ENCODE measurements at places on chromosomes 5 and 9. TPM values are rescaled to one million over a fixed set of nuclear protein-coding genes. Genes with fewer than 3 reads are reported as not detected.

DNA sequence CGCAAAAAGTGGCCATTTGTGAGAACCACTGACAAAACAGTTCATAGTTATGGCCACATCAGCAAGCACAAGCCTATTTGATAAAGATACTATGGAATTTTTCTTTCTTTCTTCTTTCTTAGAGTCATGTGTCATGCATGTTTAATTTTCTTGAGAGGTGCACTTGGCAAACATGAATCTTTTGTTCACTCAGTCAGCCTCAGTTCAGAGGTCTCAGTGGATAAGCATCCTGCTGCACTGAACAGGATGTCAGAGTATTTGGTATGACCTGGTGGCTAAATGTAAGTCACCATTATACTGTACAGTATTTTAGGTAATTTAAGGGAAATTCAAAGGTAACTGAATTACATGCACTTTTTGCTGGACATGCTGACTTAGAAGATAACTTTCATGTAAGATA lies 5.4 kb downstream of the NNT start:
- H3K27me3 ChIP-seq, result no peaks in the 10 kb centered on the region
- H3K36me3 ChIP-seq, result peaks cover 19% of the 10 kb centered on the region
- H3K27ac ChIP-seq, result no peak overlapping the region
- H3K4me1 ChIP-seq, result no peaks in the 10 kb centered on the region
- H3K4me3 ChIP-seq, result no peak overlapping the region

DNA sequence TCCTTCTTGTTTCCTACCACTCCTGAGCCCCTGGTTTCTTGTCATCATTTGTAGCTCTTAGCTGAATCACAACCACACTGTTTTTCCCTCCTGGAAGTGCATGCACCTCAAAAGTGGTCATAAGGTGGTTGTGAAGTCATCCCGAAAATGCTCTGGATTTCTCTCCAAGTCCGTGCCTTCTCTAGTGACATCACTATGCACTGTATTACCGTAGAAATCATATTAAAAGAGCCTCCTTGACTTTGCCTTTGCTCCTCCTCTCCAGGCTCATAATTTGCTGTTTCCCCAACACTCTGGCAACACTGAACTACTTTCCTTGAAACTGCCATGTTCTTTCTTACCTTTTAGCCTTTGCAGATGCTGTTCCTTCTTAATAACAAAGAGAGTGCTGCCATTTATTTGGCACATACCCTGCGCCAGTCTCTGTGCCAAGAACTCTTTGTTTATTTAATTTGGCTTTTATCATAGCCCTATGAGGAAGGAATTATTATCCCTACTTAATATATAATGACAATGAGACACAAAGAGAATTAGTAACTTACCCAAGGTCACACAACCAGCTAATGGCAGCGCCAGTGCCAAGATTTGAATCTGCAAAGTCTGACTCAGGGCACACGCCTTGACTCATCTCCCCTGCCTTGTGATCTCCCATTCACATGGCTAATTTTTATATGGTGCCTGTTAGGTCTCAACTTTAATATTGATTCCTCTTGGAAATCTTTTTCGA lies 115.4 kb downstream of the KIF4B start:
- H3K36me3 ChIP-seq, result no peaks in the 10 kb centered on the region
- no peak overlapping the region for H3K27ac ChIP-seq
- H3K27me3 ChIP-seq, result no peaks in the 10 kb centered on the region
- H3K4me3 ChIP-seq, result no peak overlapping the region
- no peak for DNase-seq

- peak within 1 kb of the TSS; percentile 71 for H3K4me3 ChIP-seq
- DNase-seq, result peak; percentile 91
- peaks cover 6% of the 10 kb centered on the region for H3K27me3 ChIP-seq
- no peak within 1 kb of the TSS for H3K27ac ChIP-seq
- H3K36me3 ChIP-seq, result no peaks in the 10 kb centered on the region
- no peaks in the 10 kb centered on the region for H3K4me1 ChIP-seq
Observed at GRCh38 chr9:137046088-137046787, at the start of gene NPDC1. NPDC1 (minus strand) TSS chr9:137046177; CDS start chr9:137045989, 188 bp downstream.

- no peaks in the 10 kb centered on the region for H3K36me3 ChIP-seq
- no peaks in the 10 kb centered on the region for H3K27me3 ChIP-seq
- DNase-seq, result no peak
- H3K27ac ChIP-seq, result no peak overlapping the region
Observed at GRCh38 chr5:137240285-137240684, 258.8 kb downstream of the SPOCK1 start.

DNA sequence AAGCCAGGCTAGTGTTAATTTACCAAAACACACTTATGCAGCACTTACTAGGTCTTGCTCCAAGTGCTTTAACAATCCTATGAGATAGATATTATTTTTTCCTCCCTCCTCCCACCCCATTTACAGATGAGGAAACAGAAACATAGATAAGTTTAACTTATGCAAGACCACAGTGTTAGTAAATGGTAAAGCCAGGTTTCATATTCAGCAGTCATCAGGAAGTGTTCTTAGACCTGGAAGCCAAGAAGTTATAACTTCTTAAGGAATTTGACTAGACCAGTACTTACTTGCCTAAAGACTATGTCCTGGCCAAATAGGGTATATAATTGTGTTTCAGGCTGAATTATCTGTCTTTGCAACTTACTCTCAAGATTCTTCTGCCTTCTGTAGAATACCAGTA lies 15.9 kb downstream of the ABHD17B start:
- no peak for DNase-seq
- H3K27ac ChIP-seq, result no peak overlapping the region
- H3K36me3 ChIP-seq, result peaks cover 10% of the 10 kb centered on the region
- no peak overlapping the region for H3K4me3 ChIP-seq
- no peaks in the 10 kb centered on the region for H3K27me3 ChIP-seq
- H3K4me1 ChIP-seq, result no peaks in the 10 kb centered on the region

- DNase-seq, result no peak
- peaks cover 71% of the 10 kb centered on the region for H3K36me3 ChIP-seq
- no peak overlapping the region for H3K27ac ChIP-seq
- H3K4me3 ChIP-seq, result no peak overlapping the region
Observed at GRCh38 chr9:106930477-106930876, 67.5 kb downstream of the ZNF462 start.

DNA sequence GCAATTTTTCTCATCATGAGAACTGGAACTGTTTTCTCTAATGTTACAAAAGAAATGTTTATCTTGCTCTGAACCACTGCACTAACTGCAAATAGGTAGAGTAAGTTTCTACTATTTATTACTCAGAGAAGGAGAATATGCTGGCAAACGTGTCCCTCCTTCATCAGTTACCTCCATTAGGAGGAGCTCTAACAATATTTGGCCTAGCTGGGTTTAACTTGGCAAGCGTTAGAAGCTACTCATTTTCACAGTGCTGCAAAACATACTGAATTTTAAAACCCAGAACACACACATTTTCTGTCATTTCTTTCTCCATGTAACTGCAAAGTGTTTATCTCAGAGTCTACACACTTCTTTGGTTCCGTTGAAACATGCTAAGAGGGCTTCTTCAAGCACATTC lies 101.0 kb upstream of the GABRG2 start:
- no peaks in the 10 kb centered on the region for H3K27me3 ChIP-seq
- H3K4me1 ChIP-seq, result no peaks in the 10 kb centered on the region
- no peak for DNase-seq

DNA sequence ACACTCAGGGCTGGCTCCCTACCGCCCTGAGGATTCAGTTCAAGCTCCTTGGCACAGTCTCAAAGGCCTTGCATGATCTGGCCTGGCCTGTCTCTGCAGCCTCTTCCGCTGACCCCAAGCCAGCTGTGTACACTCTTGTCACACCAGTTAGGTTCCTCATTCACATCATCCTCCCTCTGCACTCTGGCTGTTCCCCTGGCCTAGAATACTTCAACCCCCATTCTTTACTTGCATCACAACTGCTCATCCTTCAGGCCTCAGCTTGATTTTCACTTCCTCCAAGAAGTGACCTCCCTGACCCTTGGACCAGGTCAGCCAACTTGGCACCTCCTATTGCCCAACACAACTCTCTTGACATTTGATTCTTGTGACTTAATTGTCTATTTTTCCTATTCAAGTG lies 18.9 kb upstream of the PFDN1 start:
- H3K27me3 ChIP-seq, result no peaks in the 10 kb centered on the region
- no peak overlapping the region for H3K27ac ChIP-seq
- no peaks in the 10 kb centered on the region for H3K36me3 ChIP-seq
- no peak for DNase-seq

DNA sequence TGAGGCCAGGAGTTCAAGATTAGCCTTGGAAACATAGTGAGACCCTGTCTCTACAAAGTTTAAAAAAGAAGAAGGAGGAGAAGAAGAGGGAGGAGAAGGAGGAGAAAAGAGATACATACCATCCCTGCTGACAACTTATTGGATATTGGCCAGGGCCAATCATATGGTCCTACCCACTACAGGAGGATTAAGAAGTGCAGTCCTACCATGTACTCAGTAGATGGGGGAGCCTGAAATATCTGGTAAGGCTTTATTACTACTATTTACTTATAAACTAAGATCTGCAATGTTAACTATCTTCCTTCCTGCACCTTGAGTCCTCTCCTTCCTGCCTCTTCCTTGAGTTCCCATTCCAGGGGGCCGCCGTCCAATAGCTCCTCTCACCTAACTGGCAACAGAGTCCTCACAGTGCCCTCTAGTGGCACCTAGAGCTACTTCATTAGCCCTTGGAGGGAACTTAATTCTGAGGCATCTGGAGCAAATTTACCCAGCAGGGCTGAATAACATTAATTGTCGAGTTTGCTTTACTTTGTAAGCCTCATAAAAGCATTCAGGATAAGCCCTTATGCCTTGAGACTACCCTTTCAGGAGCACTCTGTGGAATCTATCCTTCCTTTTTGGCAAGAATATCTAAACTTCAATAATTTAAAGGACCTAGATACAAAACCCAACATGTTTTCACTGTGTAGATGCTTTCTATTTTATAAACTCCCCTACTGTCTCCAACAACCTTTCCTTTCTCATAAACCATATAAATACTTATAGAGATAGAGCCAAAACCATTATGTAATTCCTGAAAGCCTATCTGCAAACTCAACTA lies 39.1 kb upstream of the RANBP6 start:
- no peak overlapping the region for H3K27ac ChIP-seq
- H3K27me3 ChIP-seq, result no peaks in the 10 kb centered on the region
- no peaks in the 10 kb centered on the region for H3K36me3 ChIP-seq
- DNase-seq, result peak; percentile 82
- peaks cover 2% of the 10 kb centered on the region for H3K4me1 ChIP-seq

GRCh38 chr9:68458918-68459317 lies 81.8 kb downstream of the TMEM252 start:
- H3K36me3 ChIP-seq, result no peaks in the 10 kb centered on the region
- H3K27ac ChIP-seq, result no peak overlapping the region
- no peaks in the 10 kb centered on the region for H3K27me3 ChIP-seq
- H3K4me3 ChIP-seq, result no peak overlapping the region

- H3K27me3 ChIP-seq, result no peaks in the 10 kb centered on the region
- H3K4me3 ChIP-seq, result no peak overlapping the region
- H3K27ac ChIP-seq, result no peak overlapping the region
- DNase-seq, result no peak
Observed at GRCh38 chr5:89351975-89352374, 469.0 kb upstream of the MEF2C start.

GRCh38 chr5:120630550-120630949 lies 166.4 kb downstream of the PRR16 start:
- H3K27ac ChIP-seq, result no peak overlapping the region
- H3K27me3 ChIP-seq, result no peaks in the 10 kb centered on the region
- no peaks in the 10 kb centered on the region for H3K36me3 ChIP-seq
- no peak for DNase-seq

DNA sequence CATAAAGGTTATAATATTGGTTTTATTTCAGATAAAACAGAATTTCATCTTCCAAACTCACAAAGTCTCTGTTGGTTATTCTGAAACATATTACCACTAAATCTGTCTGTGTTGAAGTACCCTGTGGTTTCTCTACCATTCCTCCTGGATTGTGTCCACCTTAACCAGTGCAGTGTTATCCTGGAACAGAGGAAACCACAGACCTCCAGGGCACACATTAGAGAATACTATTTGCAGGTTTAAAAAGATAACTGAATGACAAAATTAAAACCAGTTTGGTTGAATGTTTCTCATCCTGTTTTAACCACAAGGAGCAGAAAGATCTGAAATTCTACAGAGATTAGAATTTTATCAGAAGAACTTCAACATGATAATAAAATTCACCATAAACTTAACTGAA lies 251.8 kb downstream of the CWC27 start:
- H3K4me1 ChIP-seq, result no peaks in the 10 kb centered on the region
- no peak overlapping the region for H3K27ac ChIP-seq
- H3K36me3 ChIP-seq, result no peaks in the 10 kb centered on the region
- H3K4me3 ChIP-seq, result no peak overlapping the region
- DNase-seq, result no peak

- no peak overlapping the region for H3K4me3 ChIP-seq
- H3K27ac ChIP-seq, result no peak overlapping the region
- H3K36me3 ChIP-seq, result no peaks in the 10 kb centered on the region
- DNase-seq, result no peak
Observed at GRCh38 chr5:40687321-40687720, 7.6 kb downstream of the PTGER4 start.

GRCh38 chr9:92328225-92328624 lies 2.5 kb downstream of the CENPP start:
- no peak overlapping the region for H3K27ac ChIP-seq
- DNase-seq, result no peak
- no peak overlapping the region for H3K4me3 ChIP-seq
- H3K4me1 ChIP-seq, result no peaks in the 10 kb centered on the region
- H3K36me3 ChIP-seq, result no peaks in the 10 kb centered on the region
- H3K27me3 ChIP-seq, result no peaks in the 10 kb centered on the region

DNA sequence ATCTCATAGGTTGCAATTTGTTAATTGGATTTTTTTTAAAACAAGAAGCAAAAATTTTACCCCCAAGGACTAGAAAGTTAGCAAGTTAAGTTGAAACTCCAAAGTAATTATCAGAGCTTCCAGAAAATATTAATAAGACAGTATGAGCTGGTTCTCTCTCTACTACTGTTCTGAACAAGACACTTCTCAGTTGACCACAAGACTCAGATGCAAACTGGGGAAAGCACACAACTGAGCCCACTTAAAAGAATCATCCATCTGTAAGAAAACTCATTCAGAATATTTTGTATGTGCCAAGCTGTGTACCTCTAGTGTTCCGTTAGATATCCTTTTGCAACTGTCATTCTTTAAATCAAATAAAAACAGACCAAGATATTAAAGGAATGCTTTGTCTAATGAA lies 60.0 kb downstream of the MAP1B start:
- H3K27me3 ChIP-seq, result no peaks in the 10 kb centered on the region
- H3K4me1 ChIP-seq, result peaks cover 14% of the 10 kb centered on the region
- H3K4me3 ChIP-seq, result no peak overlapping the region
- no peaks in the 10 kb centered on the region for H3K36me3 ChIP-seq

- no peaks in the 10 kb centered on the region for H3K27me3 ChIP-seq
- no peaks in the 10 kb centered on the region for H3K36me3 ChIP-seq
- DNase-seq, result no peak
- 0 out of 2 replicates have a peak, but pooled peaks cover 2% of the 10 kb centered on the region for H3K4me1 ChIP-seq
- H3K4me3 ChIP-seq, result no peak overlapping the region
Observed at GRCh38 chr5:149641000-149641576, 59.8 kb downstream of the ARHGEF37 start.

The NIM1K gene
- 0.07 TPM for total RNA-seq

The TRPM3 gene
- 7.7 TPM for total RNA-seq

The CDH12 gene
- not detected for total RNA-seq

The SPATA31D4 gene
- total RNA-seq, result not detected

The PGM5 gene
- total RNA-seq, result not detected

The IL31RA gene
- not detected for total RNA-seq

The SLC36A3 gene
- not detected for total RNA-seq

The CDC25C gene
- 19.9 TPM for total RNA-seq

The GABRA1 gene
- total RNA-seq, result not detected

The TMEM252 gene
- total RNA-seq, result not detected

The ACER2 gene
- total RNA-seq, result 8.9 TPM

The CER1 gene
- 22.3 TPM for total RNA-seq

The FST gene
- total RNA-seq, result 111 TPM
